Activated T-helper 17 cell treated with anti-CD3 and anti-CD28 coated beads, Interleukin-2, amount 50 U/mL, for 72 hours (primary cell): ENCODE measurements at places on chromosomes 2 and 18. TPM values are rescaled to one million over a fixed set of nuclear protein-coding genes. Genes with fewer than 3 reads are reported as not detected.

SPR gene
- 12.9 TPM for total RNA-seq

CPS1 gene
- total RNA-seq: 0.76 TPM

TGFA gene
- total RNA-seq: 0.26 TPM

UGT1A3 gene
- not detected for total RNA-seq

HNMT gene
- not detected for total RNA-seq

RAPGEF4 gene
- 2.2 TPM for total RNA-seq

FAM210A gene
- 58.8 TPM for total RNA-seq

POTEE gene
- total RNA-seq: 0.61 TPM

KCNK3 gene
- not detected for total RNA-seq

SCLY gene
- 56.2 TPM for total RNA-seq

SERPINB13 gene
- not detected for total RNA-seq

SH2D6 gene
- total RNA-seq: 1.3 TPM

CD226 gene
- 136 TPM for total RNA-seq

MAP3K19 gene
- total RNA-seq: not detected

AMER3 gene
- not detected for total RNA-seq

GPR35 gene
- total RNA-seq: 4.4 TPM

CCBE1 gene
- 0.08 TPM for total RNA-seq

EGR4 gene
- 0.11 TPM for total RNA-seq

FAM117B gene
- total RNA-seq: 26.1 TPM

GALNT5 gene
- total RNA-seq: 0.08 TPM

ARL4C gene
- total RNA-seq: 118 TPM

FSHR gene
- total RNA-seq: not detected

HOXD4 gene
- total RNA-seq: not detected

ACADL gene
- not detected for total RNA-seq

MATN3 gene
- not detected for total RNA-seq

PTPRN gene
- total RNA-seq: 0.67 TPM

COA5 gene
- 25.2 TPM for total RNA-seq

C2orf78 gene
- not detected for total RNA-seq

ANKRD53 gene
- total RNA-seq: not detected

RND3 gene
- not detected for total RNA-seq

ST6GAL2 gene
- total RNA-seq: not detected

CFC1 gene
- total RNA-seq: not detected

DYNAP gene
- total RNA-seq: not detected

TMEM17 gene
- total RNA-seq: 0.22 TPM

STK39 gene
- total RNA-seq: 21.5 TPM

UCN gene
- 2.4 TPM for total RNA-seq

SDC1 gene
- total RNA-seq: not detected

TLX2 gene
- 1.4 TPM for total RNA-seq

TXNDC2 gene
- total RNA-seq: not detected

RAB10 gene
- total RNA-seq: 107 TPM

AKAIN1 gene
- total RNA-seq: not detected

STRN gene
- 25.5 TPM for total RNA-seq

NT5C1B gene
- total RNA-seq: not detected

POTEI gene
- not detected for total RNA-seq

ANKRD62 gene
- total RNA-seq: not detected

CFAP65 gene
- not detected for total RNA-seq

CDH19 gene
- not detected for total RNA-seq

FAP gene
- not detected for total RNA-seq

NPAS2 gene
- total RNA-seq: 3.9 TPM

HRH4 gene
- 2.2 TPM for total RNA-seq

REEP1 gene
- total RNA-seq: 0.11 TPM

NETO1 gene
- total RNA-seq: not detected

STARD6 gene
- total RNA-seq: not detected

PER2 gene
- 23.7 TPM for total RNA-seq

CCDC148 gene
- 0.82 TPM for total RNA-seq

MROH2A gene
- total RNA-seq: not detected

UGT1A7 gene
- total RNA-seq: not detected
